T-helper 1 cell (primary cell): ENCODE measurements at places on chromosomes 12 and 14.

GRCh38 chr12:80241576-80242273 is 142.4 kb downstream of the OTOGL start:
- no peak for DNase-seq

DNA sequence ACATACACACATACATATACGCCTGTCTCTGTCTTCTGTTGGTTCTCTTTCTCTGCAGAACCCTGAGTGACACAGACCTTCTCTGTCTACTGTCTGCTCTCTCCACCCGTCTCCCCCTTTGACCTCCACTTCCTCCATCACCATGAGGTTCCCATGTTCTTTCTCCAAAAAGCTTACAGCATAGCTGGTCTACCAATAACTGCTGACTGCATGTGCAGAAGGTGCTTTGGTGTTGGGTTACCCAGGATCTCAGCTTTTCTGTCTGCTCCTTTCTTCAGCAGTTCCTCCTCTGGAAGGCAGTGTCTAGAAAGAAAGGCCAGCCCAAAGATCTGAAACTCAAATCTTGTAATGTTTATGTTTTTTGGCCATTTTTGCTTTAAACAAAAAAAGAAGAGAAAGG is 125.6 kb downstream of the SMOC1 start:
- no peak for DNase-seq

- no peak for DNase-seq
Observed at GRCh38 chr12:124901003-124901402, 13.4 kb downstream of the UBC start.

- DNase-seq, result peak; percentile 69
Observed at GRCh38 chr14:21024585-21025370, at the start of gene NDRG2. NDRG2 (minus strand) TSS chr14:21025061; CDS start chr14:21023315, 1,746 bp downstream.

DNA sequence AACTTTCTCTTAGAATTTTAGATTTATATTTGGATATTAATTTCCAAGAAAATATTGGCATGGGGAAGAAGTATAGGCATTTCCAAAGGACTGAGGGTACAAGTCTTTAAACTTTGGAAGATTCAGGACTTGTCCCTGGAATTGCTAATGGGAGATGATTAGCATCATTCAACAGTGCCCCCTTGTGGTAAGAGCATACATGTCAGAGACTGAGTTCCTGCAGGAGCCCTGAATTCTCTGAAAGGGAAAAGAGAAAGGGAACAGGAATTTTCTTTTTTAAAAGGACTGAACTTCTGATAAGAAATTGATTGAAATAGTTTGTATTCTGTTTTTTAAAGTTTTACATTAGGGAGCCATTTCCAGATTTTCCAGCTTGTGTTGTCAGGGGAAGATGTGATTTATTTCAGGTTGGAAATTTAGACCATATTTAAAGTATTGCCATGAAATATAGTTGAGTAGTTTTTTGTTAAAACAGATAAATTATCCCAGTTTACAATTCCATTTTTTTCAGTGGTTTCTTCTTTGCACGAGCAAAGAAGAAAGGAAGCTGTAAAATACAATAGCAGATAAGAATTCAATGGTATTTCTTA is 44.0 kb upstream of the REP15 start:
- peak; percentile 25 for DNase-seq

- DNase-seq, result no peak
Observed at GRCh38 chr14:54697001-54697400, 130.1 kb downstream of the SAMD4A start.

DNA sequence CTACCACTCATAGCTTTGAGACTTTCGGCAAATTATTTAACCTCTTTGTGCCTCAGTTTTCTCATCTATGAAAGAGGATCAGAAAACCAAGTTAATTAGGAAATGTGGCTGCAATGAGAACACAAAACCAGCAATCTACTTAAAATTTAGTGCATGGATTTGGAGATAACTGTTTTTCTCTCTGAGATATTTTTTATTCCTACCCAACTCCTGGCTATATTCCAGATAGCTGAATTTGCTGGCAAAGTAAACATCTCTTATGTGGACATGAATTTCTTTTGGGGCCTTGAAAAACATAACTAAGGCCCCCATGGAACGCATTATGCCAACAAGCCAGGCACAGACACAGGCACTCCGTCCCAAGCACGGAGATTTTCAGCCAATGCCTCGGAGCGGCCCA is 53.4 kb upstream of the FOXN3 start:
- DNase-seq, result no peak

DNA sequence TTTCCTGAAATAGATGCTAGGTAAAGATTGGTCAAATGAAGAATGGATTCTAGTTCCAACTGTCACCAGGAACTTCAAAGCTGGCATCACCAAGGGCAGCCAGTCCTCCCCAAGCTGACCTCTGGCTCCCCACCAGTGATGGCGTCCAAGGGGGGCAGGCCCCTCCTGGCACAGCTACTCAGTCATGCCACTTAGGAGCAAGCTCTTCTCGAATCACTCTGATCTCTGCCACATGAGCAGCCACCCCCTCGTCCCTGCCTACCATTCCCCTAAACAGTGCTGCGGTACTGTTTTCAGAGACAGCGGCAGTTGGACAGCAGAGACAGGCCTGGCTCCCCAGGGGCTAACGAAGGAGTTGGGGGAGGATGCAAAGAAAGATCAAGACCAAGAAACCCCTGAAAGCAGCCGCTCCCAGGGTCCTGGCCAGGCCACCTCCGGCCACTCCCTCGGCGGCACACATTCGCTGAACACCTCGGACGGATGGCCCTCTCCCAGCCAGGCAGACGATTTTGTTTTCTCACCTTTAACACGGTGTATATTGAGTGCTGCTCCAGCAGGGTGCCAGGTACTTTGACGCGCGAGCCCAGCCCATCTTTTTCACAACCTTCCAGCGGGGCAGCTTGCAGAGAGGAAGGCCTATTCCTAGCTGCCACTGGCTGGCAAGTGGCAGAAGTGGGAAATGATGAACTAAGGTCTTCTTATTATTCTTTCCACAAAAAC is 47.4 kb downstream of the ARL6IP4 start:
- no peak for DNase-seq

DNA sequence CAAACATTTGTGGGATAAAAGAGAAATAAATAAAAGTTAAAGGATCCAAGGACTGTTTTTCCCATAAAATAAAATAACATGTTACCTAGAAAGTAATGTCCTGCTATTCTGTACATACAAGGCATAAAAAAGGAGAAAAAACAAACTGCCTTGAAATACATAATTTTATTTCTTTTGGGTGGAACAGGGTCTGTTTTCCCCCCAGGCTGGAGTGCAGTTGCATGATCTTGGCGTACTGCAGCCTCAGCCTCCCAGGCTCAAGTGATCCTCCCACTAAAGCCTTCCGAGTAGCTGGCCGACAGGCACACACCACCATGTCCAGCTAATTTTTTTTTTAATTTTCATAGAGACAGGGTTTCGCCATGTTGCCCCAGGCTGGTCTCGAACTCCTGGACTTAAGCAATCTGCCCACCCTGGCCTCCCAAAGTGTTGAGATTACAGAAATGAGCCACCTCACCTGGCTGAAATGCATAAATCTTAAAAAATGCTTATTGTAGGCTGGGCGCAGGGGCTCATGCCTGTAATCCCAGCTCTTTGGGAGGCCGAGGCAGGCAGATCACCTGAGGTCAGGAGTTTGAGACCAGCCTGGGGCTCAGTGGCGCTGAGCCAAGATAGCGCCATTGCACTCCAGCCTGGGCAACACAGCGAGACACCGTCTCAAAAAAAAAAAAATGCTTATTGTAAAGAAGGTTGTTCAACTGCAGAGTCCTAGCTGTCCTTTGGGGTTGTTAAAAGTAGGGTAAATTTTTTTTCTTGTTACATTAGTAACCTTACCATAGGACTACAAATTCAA is 4.1 kb upstream of the TUBA1C start:
- no peak for DNase-seq

DNA sequence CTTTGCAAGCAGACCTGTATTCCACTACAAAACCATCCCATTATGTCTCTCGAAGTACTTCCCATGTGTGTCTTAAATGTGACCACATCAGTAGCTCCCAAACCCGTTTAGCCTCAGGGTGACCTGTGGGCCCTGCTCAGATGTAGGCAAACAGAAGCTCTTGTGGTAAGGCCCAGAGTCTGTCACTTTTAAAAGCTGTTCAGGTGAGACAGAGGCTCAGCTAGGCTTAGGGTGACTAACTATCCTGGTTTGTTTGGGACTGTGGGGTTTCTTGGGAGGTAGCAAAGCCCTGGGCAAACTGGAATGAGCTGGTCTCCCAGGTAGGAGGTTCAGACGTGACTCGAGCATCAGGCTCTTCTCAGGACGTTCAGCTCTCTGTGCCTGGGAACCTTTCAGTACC is 64.5 kb upstream of the VASH1 start:
- no peak for DNase-seq

DNA sequence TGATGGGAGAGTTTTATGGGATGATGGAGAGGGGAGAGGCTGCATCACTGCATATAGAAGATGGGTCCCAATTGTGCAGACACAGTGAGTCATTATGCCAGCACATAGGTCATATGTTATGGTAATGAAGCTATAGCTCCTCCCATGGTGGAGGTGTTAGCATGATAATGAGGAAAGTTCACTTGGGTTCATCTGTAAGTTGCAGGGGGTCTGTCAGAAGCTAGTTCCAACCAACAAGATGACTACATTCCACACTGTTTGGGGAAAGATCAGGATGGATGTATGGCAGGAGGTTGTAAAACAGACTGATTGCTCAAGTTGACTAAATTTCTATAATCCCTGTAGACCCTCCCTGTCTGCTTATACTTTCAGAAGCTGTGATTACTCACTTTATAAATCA is 561.3 kb downstream of the C12orf50 start:
- DNase-seq, result no peak

- no peak for DNase-seq
Observed at GRCh38 chr12:32115404-32116104, 8.9 kb downstream of the BICD1 start.

DNA sequence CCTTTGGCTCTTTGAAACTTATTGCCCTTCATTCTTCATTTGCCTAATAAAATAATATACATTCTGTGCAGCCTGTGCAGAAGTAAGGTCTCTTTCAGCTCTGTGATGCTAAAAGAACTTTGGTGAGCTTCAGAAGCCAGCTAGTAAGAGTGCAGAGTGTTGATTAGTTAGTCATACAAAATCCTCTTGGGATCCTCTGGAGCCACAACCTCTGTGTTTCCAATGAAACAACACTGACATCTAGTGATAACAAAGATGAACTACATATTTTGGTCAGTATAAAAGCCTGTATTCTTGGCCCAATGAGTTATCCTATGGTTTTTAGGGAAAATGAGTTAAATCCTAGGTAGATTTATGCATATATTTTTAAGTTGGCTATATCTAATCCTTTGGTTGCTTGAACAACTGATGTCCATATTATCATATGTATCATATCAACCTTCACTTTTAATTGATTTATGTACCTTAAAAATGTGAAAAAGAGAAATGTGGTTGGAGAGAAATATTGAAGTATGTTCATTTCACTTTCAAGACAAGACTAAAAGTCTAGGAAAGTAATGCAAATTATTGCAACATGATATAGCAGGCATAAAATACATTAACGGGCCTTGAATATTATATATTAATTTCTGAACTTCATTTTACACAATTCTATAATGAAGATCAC is 158.4 kb downstream of the KLHL28 start:
- no peak for DNase-seq

- DNase-seq, result peak; percentile 64
Observed at GRCh38 chr14:106308839-106309389, 782.5 kb downstream of the TMEM121 start.
